ENCODE measurements at places on chromosomes 4 and X.

DNA sequence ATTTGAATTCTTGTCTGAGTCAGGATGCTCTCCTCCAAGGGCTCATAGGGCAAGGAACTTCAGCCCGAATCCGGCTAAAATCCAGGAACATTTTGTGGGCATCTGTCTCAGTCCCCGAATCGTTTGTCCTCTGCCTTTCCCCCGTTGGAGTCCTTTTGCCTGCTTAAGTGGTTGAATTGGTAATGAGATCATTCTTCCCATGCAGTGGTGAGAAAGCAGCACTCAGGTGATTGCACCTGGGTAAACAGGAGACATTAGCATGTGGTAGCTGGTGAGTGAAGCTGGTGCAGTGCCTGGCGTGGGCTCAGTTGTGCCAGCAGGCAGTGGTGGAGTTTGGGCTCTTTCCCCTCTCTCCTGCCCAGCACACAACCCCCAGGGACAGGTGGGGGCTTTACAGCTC, 61.9 kb upstream of the MTM1 start:
- no peak for DNase-seq

DNA sequence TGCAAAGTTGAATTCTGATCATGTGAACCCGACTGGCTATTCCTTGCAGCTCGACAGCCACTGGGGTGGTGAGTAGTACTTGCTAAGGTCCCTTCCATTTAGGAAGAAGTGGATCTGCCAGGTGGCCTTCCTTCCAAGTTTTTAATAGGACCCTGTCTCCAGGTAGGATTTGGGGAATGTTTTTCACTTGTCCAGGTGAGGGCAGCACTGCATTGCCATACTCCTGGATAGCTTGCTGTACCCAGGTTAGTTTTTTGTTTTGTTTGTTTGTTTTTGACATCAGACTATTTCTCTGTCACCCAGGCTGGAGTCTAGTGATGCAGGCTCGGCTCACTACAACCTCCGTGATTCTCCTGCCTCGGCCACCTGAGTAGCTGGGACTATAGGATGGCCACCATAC, 29.8 kb downstream of the SAGE1 start:
- DNase-seq, result no peak

- peak; percentile 15 for DNase-seq
Observed at GRCh38 chr4:87017580-87018342, 83.0 kb downstream of the AFF1 start.

DNA sequence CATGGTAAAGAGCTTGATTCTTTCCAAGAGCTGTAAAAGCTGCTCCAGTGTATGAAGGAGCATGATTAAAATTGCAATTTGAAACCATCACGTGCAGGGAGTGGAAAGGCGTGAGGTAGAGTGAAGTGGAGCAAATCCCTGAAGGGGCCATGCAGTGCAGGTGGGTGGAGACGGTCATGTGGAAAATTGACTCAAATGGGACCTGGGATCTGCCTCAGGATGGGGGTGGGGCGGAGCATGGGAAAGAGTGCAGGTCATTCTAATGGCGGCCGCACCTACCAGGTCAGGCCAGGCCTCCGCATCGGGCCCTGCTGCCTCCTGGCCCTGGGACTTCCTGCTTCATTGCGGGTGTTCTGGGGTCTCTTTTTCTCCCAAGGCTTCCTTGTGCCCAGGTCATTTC, 25.3 kb upstream of the TRIM60 start:
- DNase-seq, result no peak

DNA sequence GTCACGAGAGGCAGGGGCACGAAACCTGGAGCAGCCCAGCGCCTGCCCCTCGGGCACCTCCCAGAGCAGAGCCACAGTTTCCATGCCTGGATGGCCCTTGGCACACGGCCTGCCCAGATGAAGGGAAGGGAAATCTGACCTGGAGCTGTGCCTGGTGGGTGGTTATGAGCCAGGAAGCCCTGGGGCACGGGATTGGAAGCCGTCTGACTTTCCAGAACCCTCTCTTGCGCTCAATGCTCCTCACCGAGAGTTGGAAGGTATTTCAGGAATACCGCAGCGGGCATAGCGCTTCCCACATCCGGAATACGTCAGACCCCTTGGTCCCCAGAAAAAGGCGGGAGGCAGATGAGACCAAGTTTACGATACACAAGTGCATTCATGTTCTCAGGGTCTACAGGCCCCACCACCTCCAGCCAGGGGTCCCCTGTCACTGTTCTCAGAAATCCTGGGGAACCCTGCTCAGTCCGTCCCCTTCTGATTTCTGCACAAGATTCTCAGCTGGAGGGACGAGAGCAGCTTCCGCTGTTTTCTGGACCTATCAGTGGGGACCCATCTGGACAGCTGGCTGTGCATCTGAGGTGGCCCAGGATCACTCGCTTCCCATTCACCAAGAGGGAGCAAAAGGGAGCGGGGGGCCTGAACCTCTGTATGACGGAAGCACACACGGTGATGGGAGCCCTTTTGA, 172.9 kb downstream of the AFAP1 start:
- DNase-seq, result no peak

GRCh38 chr4:55036405-55036804, 89.0 kb downstream of the KDR start:
- no peak for DNase-seq

DNA sequence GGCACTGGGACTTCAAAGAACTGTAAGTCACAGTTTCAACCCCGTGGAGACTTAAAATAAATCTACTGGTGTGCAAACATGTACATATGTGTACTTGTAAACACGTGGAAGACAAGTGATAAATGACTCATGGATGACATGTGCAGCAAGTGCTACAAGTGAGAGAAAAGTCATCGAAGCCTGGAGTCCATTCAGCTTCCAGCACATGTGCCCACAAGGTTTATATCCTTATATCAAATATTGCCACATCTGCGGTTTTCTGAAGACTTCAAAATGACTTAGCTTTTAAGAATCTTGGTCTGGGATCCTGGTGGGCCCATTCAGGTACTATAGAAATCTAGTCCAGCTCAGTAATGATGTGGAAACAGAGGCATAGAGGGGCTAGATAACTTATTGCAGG, 33.0 kb upstream of the TTC29 start:
- DNase-seq, result no peak

DNA sequence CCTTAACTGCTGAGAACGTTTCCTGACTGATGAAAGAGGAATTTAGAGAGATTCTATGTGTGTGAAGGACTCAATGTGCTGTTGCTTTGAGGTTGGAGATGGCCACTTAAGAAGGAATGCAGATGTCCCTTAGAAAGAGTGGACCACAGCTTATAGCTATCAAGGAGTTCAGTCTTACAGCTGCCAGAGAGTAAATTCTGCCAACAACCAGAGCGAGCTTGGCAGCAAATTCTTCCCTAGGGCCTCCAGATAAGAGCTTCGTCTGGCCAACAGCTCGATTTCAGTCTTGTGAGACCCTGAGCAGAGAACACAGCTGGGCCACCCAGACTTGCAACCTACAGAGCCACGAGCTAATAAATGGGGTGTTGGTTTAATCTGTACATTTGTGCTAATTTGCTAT, 21.8 kb downstream of the MID1 start:
- no peak for DNase-seq

Data from stimulated activated CD4-positive, alpha-beta T cell treated with anti-CD3 and anti-CD28 coated beads, Interleukin-4, amount 100 ng/mL, for 4 hours (primary cell).